ENCODE measurements at places on chromosomes 7 and 10.
A peak's percentile ranks its signal among the peaks of the same experiment; 100 is the strongest.

- no peak for DNase-seq
Measured at GRCh38 chr7:37786741-37787569, 61.4 kb upstream of the NME8 start.

DNA sequence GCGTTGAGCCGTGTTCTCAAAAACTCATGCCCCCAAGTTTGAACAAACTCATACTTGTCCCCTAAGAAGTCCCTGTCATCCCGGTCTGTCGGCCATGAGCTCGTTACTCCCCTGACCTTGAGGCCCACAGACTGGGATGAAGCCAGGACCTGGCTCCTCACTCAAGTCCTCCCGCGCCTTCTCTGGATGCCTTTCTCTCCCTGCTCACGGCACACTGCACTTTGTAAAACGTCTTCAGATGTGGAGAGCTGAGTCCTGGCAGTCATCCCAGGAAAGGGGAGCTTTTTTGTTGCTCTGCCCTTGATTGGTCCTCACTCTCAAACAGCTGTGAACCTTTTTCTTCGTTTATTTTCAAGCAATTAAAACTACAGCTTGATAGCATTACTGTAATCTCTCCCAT, 110.8 kb downstream of the JAZF1 start:
- DNase-seq = peak; percentile 50

DNA sequence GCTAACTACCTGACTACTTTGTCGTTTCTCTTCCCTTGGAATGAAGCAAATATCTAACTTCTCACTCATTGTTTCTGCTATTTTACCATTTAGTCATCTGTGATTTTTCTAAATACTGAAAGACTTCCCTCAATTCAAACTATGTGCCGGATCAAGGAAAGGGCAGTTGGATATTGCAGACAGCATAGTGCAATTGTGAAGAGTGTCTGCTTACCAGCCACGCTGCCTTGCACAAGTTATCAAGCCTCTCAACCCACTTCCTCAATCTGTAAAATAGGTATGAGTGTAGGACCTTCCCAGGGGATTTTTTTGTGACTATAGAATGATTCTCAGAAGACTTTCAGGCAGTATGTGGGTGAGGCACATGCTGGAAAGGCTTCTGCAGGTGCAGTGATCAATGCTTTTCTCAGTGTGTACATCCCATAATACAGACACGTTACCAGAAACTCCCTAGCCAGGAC, 54.3 kb downstream of the EGFR start:
- no peak for DNase-seq

DNA sequence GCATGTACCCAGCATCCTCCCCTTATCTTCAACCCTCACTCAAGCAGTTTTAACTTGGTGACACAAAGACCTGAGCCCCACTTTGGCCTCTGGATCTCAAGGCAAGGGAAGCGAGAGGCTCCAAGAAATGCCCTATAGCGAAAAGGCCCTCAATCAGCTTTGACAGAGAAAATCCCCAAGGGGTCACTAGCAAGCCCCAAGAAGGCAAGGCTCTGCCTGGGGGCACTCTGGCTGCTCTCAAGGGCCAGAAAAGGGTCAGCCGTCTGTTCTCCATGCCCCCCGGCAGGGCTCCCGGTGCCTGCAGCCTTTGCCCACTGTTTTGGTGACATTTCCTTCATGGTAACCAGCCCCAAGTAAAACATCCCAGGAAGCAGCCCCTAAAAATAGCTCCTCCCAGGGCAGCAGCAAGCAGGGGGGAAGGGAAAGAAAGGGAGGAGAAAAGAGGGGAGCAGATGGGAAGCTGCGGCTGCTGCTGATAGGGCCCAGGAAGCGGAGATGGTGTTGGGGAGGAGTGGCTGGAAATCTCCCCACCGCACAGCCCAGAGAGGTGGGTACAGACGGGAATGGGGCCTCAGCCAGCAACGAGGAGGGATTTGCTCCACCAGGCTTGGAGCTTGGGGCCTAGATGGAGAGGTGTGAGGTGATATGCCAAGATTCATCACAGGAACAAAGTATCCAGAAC, 7.1 kb downstream of the CAMK2G start:
- no peak for DNase-seq

DNA sequence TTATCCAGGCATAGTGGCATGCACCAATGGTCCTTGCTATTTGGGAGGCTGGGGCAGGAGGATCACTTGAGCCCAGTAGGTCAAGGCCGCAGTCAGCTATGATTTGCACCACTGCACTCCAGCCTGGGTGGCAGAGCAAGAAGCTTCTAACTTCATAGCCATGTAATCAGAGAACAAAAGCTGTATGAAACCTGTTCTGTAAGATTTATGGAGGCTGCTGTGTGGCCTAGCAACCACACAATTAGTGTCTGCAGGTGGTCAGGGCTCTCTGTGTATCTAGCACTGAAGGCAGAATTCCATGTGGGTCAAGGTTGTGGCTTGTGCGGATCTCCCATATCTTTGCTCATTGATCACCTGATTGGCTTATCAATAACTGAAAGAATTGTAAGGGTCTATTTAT, 221.5 kb upstream of the FOXK1 start:
- no peak for DNase-seq

- DNase-seq = no peak
Measured at GRCh38 chr7:66732439-66732838, 8.1 kb upstream of the RABGEF1 start.

DNA sequence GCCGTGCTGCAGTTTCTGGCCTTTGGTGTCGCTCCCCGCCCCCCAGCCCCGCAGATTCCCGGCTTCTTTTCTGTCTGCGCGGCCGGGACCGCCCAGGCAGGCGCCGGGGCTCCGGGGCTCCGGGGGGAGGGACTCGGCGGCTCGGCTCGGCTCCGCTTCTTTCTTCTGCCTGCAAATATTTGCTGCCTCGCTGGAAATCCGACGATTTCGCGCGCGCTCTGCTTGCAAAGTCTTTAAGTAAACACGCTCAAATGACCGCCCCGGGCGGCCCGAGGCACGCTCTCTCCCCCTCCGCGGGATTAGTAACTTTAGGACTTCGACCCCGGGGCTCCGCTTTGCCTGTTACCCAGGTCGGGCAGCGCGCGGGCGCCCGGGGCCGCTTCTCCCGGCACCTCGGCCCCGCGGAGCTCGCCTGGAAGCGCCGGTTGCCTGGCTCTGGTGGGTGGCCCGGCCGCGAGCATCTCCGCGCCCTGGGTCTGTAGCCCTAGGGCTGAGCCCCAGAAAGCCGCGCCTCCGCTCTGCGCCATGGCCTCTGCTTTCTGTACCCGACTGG, 3.9 kb upstream of the GATA3 start:
- no peak for DNase-seq

DNA sequence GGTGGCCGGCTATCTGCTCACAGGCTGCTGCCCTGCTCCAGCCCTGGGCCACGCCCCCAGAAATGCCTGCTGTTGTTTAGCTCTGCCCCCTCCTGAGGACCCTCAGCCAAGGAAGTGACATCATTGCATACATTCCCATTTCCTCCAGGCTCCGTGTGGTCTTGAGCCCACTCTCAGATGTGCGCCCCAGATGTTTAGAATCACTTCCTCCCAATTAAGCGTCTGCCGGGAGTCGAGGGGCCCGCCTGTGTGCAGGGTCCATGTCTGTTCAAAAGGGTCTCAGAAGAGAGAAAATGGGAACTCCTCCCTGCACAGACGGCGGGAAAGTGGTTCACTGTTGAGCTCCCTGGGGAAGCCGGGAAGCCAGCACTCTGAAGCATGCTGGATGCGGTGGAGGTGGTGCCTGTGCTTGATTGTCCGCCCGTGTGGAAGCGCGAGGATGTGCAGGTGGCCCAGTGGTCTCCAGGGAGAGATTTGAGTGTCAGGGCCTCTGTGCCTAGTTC, 116.9 kb upstream of the PPIF start:
- DNase-seq = no peak

Data from left ventricle myocardium inferior (tissue), 1 donor.